ENCODE measurements at places on chromosomes 13 and 19.

- DNase-seq, result no peak
Observed at GRCh38 chr13:20370815-20371421, 138.8 kb upstream of the GJB6 start.

- no peak for DNase-seq
Observed at GRCh38 chr13:82565201-82565600, 1317.1 kb downstream of the SLITRK1 start.

DNA sequence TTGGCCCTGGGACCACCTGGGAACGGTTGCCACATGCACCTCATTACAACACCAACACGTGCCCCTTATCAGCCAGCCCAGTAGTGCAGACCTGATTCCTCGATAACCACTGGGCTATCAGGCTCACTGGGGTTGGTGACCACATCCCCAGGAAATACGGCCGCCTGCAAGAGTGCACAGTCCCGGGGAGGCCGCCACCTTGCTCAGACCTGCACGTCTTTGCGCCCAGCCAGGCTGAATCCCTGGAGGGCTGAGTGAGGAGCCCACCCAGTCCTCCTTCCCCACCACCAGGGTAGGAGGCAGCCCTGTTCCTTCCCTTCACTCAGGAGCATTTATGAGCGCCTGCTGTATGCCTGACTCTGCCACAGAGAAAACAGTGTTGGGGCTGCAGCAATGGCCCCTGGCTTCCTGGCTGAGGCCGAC, 67.8 kb downstream of the CEBPG start:
- DNase-seq, result no peak

DNA sequence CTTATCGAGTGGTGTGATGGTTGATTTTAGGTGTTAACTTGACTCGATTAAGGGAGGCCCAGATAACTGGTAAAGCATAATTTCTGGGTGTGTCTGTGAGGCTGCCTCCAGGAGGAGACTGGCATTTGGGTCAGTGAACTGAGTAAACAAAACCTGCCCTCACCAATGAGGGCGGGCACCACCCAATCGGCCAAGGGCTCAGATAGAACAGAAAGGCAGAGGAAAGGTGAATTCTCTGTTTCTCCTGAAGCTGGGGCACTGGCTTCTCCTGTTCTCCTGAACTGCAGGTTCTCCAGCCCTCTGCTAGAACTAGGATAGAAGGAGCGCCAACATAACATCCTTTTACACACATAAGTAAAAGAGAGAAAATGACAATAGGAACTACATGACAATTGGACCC, 35.1 kb downstream of the ESD start:
- no peak for DNase-seq

DNA sequence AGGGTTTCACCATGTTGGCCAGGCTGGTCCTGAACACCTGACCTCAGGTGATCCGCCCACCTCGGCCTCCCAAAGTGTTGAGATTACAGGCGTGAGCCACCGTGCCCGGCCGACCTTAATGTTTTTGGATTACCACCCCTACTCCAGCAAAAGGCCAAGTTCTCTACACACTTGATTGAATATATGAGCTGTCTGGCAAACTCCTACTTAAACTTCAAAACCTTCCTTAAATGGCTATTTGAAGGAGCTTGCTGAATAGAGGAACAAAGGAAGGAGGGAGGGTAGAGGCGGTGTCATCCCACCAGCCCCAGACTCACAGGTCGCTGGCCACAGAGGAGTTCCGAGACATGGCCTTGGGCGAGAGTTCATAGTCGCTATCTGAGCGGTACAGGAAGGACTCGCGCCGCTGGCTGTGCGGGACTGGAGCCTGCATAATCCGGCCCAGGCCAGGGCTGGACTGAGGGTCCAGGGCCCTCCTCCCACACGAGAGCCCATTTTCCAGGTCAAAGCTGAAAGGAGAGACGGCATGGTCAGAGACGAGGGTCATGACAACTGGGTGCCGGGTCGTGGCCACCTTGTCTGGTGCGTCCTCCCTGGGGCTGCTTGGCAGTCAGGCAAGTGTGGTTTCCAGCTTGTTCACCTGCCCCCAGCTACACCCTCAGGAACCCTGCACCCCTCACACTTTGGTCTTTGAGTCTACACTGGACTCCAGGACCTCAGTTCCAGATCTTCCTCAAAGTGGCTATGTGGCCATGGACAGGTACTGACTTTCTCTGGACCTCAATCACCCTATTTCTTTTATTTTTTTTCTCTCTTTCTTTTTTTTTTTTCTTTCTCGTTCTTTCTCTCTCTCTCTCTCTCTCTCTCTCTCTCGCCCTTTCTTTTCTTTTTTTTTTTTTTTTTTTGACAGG, 4.2 kb downstream of the PDE4C start:
- no peak for DNase-seq

DNA sequence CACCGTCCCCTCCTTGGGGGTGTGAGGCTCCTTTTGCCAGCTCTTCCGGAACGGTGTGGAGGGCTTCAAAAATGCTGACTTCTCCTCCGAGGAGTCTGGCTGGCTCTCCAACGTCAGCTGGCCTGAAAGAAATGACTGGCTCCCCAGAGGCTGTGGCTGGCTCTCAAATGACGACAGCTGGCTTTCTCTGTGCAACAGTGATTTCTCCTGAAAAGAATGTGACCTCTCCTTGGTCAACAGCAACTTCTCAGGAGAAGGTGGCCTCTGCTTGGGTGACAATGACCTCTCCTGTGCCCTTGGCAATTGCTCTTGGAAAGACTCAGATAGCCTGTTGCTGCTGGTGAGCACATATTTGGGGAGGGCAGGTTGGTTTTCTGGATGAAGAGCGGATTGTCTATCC, 29.2 kb downstream of the ONECUT3 start:
- no peak for DNase-seq

DNA sequence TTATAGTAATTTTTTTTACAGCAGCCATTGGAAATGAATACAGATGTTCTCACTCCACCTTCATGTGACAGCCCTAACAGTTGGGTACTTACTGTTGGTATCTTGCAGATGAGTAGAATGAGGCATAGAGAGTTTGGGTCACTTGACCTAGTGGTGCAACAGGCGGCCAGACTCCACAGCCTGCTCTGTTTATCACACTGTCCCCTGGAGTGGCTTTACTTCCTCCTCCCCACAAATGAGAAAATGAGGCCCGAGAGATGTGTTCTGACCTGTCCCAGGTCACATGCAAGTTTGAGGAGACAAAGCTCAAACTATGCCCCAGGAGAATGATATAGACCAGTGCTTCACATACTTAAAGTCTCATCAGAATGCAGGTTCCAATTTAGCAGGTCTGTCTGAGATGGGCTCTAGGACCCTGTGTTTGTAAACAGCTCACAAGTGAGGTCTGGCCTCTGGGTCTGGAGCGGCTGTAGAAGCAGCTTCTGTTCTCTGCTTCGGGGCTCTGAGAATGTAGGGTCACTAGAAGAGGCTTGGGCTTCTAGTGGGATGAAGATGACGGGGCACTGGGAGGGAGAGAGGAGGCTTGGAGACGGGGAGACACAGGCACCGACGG, 37.4 kb upstream of the RCBTB2 start:
- DNase-seq, result no peak

- peak; percentile 48 for DNase-seq
Observed at GRCh38 chr19:7916103-7916954, 1.7 kb downstream of the TGFBR3L start.

- DNase-seq, result no peak
Observed at GRCh38 chr13:50419331-50419865, 404.2 kb downstream of the KCNRG start.

- no peak for DNase-seq
Observed at GRCh38 chr19:11674067-11674492, 64.7 kb downstream of the ZNF823 start.

GRCh38 chr19:44003461-44004009, 778 bp downstream of the ZNF230 start:
- no peak for DNase-seq

DNA sequence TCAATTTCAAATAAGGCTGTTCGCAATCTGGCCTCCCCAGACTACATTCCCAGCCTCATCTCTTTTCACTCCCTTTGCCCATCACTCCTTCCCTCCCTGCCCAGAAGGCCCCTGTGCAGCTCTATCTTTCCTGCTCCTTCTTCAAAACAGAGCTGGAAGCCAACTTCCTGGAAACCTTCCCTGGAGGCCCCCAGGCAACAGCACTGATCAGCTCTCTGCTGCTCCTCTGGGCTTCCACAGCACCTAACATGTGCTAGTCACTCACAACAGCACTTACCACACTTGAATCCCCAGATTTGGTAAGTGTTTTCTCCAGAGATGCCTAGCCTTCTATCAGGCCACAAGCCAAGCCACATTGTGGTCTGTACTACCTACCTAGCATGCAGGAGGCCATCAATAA, 9.5 kb downstream of the SMAD9 start:
- DNase-seq, result no peak

GRCh38 chr19:13847407-13848339, 29.3 kb upstream of the NANOS3 start:
- peak; percentile 75 for DNase-seq

GRCh38 chr13:79457948-79458347, 23.0 kb upstream of the NDFIP2 start:
- no peak for DNase-seq

GRCh38 chr19:33124207-33125098, 7.5 kb upstream of the WDR88 start:
- no peak for DNase-seq

DNA sequence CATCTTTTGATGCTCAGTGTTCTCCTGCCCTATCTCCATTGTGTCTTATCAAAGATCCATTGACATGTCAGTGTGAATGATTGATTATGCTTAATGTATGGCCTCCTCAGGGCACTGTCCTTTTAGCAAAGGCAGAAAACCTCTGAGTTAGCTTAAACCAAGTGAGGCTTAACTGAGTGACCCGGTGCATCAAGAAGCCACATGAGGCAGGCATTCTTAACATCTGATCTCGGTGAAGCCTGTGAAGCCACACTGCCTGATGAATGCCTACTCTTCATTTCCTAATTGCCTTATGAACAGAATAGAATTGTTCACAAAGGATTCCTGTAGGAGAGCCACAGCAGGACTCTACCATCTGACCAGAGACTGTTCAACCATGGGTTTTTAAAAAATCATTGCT, 168.1 kb upstream of the SOX21 start:
- DNase-seq, result no peak

- no peak for DNase-seq
Observed at GRCh38 chr19:12664406-12665280, 1.9 kb downstream of the MAN2B1 start.

GRCh38 chr19:55635856-55636440, 4.9 kb upstream of the ZNF580 start:
- DNase-seq, result no peak

GRCh38 chr13:36370108-36370429, 23.9 kb upstream of the SPART start:
- no peak for DNase-seq

DNA sequence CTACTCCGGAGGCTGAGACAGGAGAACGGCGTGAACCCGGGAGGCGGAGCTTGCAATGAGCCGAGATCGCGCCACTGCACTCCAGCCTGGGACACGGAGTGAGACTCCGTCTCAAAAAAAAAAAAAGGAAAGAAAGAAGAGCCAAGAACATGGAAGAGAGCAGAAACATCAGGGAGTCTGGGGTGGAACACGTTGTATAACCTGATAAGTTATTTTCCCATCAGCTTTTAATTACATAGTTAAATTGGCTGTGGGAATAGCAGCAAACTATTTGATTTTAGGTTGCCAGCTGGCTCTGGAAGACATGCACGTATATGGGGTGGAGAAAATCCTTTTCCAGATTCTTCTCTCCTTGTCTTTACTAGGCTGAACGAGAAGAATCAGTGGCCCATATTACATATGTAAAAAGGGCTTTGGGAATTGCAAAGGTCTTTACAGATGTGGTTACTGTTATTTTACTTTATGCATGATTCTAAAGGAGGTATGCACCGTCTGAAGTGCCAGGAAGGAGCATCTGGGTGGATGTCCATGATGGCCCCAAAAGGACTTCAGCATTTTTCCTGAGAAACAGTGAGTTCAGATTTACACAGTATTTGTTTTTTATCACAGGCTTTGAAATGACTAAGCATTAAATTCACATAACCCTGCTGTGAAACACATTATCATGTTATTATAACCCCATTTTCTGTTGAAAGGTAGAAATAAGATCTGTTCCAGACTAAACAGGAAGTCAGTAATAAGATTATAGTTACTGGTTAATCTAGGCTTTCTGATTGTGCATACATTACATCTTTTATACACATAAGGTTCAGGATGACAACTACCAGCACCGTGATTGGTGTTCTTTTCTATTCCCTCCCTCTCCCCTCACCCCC, 4.6 kb upstream of the NAA16 start:
- DNase-seq, result no peak

DNA sequence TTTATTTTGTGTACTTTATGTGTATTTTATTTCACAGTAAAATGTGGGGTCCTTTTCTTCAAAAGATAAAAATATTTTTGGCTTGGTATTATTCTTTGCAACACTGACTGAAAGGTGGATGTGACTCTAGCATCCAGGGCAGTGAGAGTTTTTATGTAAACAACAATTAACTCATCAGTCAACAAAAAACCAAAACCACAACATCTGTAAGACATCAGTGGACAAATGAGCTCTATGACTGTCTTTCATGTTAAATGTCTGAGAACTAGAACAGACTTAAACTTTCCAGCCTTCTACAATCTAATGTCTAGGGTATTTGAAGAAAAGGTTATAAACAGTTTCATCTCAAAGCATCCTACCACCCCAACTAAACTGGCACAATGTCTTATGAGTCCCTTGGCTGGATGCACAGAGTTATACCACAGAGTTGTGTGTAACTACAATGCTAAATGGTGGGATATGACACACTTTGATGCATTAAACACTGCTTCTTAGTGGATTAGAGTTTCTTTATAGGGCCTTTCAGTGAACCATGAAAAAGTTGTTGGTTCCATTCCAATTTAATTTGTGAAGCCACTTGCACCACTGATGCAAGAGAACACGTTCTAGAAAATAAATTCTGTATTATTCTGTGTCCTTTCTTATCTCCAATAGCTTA, 544.2 kb upstream of the KLF12 start:
- no peak for DNase-seq

GRCh38 chr13:100608906-100609305, 20.3 kb upstream of the GGACT start:
- DNase-seq, result no peak

DNA sequence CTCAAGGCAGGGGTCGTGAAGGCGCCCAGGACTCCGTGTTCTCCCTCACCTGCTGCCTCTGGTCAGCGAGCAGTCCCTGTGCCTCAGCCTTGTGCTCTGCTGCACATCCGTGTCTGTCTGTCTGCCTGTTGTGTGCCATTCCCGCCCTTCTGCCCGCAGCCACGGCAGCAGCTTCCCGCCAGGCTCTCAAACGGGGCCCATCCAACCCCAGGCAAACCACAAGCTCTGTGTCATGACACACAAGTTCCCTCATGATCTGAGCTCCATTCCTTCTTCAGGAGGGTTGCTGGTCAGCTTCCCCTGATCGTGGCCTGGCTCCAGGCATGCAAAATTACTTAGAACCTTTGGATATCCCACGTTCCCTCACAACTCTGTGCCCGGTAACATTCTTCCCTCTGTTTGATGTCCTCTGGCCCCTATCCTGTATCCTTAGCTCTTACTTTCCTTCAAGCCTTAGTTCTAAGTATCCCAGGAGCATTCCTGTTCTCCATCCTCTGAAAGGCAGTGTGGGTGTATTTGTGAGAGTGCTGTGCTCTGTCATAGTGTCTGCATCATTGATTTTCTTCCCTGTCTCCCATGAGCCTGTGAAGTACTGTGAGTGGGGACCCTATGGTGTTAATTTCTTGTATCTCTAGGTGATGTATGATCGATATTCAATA, 3.2 kb downstream of the GPR183 start:
- DNase-seq, result no peak
